ENCODE measurements at places on chromosomes 2 and 18.

- no peak for DNase-seq
These were observed 39.1 kb upstream of the LGALSL start for GRCh38 chr2:64414736-64415435.

GRCh38 chr2:96664366-96664925 lies 21.9 kb downstream of the FER1L5 start:
- DNase-seq, result no peak

- DNase-seq, result no peak
These were observed 214.6 kb upstream of the LRRTM1 start for GRCh38 chr2:80519121-80519643.

DNA sequence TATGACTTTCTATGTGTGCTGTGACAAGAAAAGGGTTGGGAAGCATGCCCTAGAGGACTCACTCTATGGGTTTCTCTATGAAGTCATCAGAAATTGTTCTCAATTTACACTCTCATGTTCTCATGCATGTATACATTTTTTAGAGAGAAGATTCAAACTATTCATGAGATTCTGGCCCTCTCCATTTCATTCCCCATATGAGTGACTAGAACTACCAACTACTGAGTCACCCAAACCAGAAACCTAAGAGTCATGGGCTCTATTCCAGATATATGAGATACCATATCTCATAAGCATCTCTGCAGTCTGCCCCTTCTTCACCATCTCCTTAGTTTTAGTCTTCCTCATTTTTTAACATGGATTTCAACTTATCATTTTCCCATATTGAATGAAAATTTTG lies 87.7 kb downstream of the EXOC6B start:
- DNase-seq, result no peak

DNA sequence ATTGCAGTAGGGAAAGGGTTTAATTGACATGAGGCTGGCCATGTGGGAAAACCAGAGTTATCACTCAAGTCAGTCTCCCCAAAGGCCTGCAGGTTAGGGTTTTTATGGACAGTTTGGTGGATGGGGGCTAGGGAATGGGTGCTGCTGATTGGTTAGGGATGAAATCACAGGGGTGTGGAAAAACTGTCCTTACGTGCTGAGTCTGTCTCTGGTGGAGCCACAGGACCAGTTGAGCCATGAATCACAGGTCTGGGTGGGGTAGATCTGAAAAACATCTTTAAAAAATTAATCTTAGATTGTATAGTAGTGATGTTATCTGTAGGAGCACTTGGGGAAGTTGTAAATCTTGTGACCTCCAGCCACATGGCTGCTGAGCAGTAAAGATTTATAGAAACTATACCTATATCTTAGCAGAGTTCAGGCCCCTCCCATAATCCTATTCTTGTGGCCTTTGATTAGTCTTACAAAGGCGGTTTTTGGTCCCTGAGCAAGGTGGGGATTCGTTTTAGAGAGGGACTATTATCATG lies 139.6 kb downstream of the COMMD1 start:
- DNase-seq, result no peak

GRCh38 chr2:234853729-234854128 lies 98.1 kb upstream of the SH3BP4 start:
- DNase-seq, result no peak

GRCh38 chr18:37586656-37587225 lies 21.1 kb upstream of the CELF4 start:
- no peak for DNase-seq

- no peak for DNase-seq
These were observed 31.3 kb downstream of the TMEM247 start for GRCh38 chr2:46510598-46511177.

- no peak for DNase-seq
These were observed 64.0 kb downstream of the WDR7 start for GRCh38 chr18:56715121-56715520.

GRCh38 chr18:77141401-77142118 lies 9.0 kb upstream of the MBP start:
- DNase-seq, result no peak

DNA sequence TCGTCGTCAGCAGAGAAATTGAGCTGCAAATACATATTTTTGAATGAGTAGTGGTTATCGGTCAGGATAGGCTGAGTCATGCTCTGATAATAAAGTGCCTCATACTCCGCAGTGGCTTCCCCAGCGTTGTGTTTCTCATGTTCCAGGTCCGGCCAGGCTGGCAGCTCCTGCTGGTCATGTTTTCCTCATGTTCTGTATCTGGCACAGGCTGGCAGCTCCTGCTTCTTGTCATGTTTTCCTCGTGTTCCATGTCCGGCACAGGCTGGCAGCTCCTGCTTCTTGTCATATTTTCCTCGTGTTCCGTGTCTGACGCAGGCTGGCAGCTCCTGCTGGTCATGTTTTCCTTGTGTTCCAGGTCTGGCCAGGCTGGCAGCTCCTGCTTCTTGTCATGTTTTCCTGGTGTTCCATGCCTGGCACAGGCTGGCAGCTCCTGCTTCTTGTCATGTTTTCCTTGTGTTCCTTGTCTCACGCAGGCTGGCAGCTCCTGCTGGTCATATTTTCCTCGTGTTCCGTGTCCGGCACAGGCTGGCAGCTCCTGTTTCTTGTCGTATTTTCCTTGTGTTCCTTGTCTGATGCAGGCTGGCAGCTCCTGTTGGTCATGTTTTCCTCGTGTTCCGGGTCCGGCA lies 148.9 kb downstream of the ATP9B start:
- no peak for DNase-seq

DNA sequence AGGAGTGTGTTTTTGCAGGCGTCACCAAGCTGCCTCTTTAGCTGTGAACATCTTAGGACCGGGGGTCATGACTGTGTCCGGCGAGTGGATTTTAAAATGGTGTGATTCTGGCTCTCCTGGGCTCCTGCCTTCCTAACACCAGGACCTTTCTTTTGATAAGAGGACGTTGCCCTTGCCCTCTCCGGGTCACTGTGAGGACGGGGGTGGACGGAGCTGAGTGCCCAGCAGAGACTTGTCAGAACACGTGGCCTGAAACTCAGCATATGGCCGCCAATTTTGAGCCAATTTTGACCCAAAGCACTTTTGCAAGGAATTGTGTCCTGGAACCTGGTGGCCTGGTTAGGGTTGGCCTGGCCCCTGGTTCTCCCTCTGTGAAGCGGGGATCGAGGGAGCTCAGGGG lies 40.2 kb downstream of the RTP5 start:
- no peak for DNase-seq

- peak; percentile 83 for DNase-seq
These were observed 97.2 kb upstream of the ZCCHC2 start for GRCh38 chr18:62425465-62426190.

- no peak for DNase-seq
These were observed 139.6 kb downstream of the TWIST2 start for GRCh38 chr2:238987352-238987981.

- DNase-seq, result no peak
These were observed 181.9 kb downstream of the MREG start for GRCh38 chr2:215831296-215831913.

DNA sequence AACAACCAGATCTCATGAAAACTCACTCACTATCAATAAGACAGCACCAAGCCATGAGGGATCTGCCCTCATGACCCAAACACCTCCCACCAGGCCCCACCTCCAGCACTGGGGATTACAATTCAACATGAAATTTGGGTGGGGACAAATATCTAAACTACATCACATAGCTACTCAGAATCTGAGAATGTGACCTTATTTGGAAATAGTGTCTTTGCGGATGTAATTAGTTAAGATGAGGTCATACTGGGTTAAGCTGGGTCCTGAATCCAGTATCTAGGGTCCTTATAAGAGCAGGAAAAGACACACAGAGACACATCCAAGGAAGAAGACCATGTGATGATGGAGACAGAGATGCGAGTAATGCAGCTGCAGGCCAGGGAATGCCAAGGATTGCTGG lies 27.5 kb upstream of the REEP1 start:
- DNase-seq, result no peak

GRCh38 chr2:196849895-196850294 lies 40.7 kb upstream of the C2orf66 start:
- no peak for DNase-seq

- DNase-seq, result no peak
These were observed 128.9 kb downstream of the WDSUB1 start for GRCh38 chr2:159157361-159158209.

GRCh38 chr2:124797049-124797448 lies 772.0 kb downstream of the CNTNAP5 start:
- DNase-seq, result no peak

GRCh38 chr2:225598426-225598825 lies 198.9 kb downstream of the NYAP2 start:
- no peak for DNase-seq

DNA sequence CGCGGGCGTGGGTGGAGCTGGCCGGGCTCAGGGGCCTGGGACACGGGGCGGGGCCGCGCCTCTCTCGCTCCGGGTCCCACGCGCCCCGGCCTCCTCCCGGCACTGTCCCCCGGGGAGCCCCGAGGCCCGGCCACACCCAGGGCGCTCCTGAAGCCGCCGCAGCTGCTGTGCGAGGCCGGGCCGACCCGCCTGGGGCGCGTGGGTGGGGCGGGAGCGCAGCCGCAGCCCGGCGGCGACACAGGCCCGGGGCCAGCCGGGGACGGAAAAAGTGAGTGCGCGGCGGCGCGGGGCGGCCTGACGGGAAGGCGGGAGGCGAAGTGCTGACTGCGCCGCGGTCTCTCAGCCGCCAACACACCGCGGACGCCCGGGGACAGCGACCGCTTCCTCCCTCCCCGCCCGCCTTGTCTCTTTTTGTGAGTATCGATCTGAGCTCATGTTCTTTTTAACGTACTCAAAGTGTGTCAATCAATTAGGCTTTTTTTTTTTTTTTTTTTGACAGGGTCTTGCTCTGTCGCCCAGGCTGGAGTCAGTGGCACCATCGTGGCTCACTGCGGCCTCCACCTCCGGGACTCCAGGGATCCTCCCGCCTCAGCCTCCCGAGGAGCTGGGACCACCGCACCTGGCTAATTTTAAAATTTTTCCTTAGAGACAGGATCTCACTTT lies 14.5 kb downstream of the PDCD1 start:
- no peak for DNase-seq

DNA sequence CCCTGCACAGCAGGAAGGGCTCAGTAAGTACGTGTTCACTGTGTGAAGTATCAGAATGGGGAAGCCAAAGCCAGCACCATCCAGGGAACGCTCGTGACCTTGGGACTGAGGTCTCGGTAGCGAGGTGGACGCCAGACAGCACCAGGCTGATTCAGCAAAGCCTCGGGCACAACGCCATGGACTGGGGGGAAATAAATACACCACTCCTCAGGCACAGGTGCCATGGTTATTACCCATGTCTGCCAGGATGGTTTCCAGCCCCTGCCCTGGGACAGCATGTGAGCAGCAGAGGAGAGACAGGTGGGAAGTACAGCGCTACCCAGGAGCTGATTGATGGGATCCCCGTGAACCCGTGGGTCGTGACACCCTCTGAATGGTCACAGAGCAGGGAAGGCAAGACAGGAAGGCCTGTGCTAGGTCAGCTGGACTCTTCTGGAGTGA lies 53.0 kb downstream of the REEP1 start:
- DNase-seq, result no peak

GRCh38 chr2:71849607-71850305 lies 297.9 kb downstream of the CYP26B1 start:
- DNase-seq, result no peak

DNA sequence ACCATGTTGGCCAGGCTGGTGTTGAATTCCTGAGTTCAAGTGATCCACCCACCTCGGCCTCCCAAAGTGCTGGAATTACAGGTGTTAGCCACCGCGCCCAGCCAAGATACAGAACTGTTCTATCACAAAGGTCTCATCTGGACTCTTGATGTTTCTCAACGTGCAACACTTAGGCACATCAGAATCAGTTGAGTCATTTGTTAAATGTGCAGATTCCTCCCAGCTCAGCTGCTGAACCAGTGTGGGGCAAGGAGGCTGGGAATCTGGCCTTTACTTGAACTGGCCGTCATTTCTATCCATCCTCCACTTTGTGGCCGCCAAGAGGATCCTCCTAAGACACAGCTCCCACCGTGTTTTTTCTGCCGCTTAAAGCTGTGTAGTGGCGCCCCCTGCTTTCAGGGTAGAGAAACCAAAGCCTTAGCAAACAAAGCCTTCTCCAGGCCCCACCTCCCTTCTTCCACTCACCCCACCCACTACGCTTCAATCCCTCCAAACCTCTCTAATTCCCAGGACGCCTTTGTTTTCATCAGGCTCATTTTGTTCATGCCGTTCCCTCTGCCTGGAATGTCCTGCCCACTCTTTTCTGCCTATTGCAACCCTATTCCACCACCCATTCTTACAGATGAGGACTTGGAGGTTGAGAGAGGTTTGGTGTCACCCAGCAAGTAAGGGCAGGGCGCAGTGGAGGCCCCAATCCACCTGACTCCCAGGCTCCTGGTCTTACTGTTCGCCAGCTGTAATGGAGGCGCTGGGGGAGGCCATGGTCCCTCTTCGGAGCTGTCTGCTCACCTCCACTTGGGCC lies 776 bp upstream of the SPEG start:
- DNase-seq, result no peak

DNA sequence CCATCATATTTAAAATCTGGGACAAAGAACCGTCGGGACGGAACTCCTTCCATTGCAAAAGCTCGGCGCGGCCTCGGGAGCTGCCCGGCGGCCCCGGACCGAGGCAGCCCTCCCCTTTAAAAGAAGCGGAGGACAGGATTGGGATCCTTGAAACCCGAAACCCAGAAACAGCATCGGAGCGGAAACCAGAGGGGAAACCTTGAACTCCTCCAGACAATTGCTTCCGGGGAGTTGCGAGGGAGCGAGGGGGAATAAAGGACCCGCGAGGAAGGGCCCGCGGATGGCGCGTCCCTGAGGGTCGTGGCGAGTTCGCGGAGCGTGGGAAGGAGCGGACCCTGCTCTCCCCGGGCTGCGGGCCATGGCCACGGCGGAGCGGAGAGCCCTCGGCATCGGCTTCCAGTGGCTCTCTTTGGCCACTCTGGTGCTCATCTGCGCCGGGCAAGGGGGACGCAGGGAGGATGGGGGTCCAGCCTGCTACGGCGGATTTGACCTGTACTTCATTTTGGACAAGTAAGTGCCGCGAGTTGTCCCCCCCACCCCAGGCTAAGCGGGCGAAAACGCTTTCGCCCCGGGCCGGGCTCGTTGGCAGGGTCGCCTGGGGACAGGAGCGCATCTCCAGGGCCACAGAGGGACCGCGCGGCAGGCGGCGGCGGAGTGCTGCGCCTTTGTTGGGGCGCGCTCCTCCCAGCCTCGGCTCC lies at the start of gene ANTXR1:
Gene ANTXR1, plus strand, starts transcription at position 38 of the 698 bp plus-strand sequence. Its CDS starts 321 bp downstream, at position 359.
- DNase-seq, result peak; percentile 94

- DNase-seq, result no peak
These were observed 16.3 kb downstream of the SNED1 start for GRCh38 chr2:241014764-241015163.

DNA sequence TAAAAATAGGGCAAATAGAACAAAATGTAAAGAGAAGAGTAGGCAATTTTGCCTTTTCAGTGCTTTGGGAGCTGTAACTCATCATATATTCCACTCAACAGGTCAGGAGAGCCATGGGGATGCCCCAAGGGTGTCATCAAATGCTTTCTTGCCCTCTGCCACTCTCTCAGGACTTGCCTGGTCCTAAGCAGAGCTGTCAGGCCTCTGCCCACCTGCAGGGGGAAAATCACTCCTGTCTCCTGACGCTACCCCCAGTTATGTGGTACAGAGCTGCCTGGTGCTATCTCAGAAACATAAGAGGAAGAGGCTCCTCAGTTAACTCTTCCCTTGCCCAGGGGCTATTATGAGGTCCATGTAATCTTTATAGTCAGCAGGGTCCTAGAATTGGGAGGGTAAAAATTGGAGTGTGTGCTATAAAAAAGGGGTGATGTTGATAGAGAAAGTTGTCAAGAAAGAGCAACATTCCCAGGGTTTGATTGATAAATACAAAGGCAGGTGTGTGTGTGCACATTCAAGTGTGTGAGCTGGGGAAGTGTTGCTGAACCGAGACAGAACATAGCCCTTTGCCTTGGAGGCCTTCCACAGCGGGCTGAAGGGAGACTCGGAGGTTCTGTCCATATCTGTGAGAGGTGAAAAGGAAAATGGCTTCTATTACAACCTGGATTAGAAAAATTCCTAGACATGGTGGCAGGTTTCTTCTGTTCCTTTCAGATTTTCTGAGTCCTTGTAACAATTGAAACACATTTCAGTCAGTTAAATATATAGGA lies 25.4 kb downstream of the PTPRM start:
- DNase-seq, result no peak

Data from spinal cord (tissue), 10 donors.